Daoy (cell line): ENCODE measurements at places on chromosomes 1 and 21. TPM values are rescaled to one million over a fixed set of nuclear protein-coding genes. Genes with fewer than 3 reads are reported as not detected.

DNA sequence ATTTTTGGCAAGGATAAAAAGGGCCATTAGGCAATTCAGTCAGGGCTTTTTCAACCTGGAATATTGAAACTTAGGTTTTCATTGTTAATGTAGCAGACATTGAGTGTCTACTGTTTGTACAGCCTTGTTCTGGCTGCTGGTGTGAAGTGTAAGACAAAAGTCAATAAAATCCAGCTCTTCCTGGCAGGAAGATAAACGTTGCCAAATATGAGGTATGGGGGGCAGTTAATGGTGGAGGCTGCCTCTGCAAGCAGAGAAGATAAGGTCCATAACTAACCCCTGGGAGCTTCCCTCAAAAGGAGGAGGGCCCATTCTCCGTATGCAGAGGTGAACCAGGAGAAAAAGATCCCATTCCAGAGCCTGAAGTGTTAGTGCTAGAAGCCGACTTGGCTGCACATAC is 19.5 kb upstream of the SHE start:
- no peak for DNase-seq

- no peak for DNase-seq
Measured at GRCh38 chr21:42337276-42337675, 13.5 kb downstream of the TFF2 start.

DNA sequence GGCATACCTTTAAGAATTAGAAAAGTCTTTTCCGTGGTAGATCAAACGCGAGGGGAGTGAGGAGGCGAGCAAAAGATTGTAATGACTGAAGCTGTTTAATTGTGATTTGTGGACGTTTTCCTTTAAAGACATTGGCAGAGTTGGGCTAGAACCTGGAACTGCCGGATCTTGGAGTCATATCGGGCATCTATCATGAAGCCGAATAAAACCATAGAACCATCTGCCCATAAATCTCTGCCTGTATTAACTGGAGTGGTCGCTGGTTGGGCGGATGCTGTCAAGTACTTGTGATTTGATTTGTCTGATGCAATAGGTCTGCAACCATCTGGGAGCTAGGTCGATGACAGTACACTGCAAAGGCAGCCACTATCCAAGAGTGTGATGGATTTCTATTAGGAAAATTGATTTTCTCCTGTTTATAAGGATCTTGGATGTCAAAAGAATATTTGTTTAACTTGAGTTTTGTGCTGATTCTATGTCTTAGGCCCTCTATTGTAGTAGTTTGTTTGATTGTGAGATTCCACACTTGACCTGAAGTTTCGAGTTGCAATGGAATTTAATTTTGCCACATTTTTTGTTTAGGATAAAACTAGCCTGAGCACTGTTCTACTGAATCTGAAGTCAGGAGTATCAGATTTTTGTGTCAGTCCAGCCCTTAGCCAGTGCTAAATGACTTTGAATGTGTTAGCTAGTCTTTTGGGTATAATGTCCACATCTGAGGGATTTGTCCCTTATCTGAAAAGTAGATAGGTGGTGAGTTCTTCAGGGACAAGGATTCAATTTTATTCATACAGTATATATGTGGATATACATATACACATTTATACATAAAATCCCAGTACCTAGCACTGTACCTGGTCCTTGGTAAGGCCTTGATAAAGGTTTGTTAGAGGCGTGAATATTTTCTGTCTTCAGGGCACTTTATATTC is 1.2 kb downstream of the SARS1 start:
- peak; percentile 79 for DNase-seq

DNA sequence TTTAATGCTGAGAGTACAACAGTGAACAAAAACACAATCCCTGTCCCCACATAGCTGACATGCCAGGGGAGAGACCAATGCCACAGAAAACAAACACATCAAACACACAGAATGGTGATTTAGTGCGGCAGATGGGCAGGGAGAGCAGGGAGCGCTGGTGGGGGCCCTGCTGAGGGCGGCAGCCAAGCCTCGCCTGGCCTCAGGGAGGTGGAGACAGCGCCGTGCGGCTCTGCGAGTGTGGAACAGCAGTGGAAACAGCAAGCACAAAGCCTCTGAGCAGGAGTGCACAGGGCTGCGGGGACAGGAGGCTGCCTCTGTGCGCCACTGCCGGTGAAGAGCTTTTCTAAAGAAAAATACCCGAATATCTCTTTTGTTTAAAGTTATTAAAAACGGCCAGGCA is 17.0 kb downstream of the MCM3AP start:
- no peak for DNase-seq

GRCh38 chr1:170556917-170557316 is 25.0 kb downstream of the GORAB start:
- no peak for DNase-seq

DNA sequence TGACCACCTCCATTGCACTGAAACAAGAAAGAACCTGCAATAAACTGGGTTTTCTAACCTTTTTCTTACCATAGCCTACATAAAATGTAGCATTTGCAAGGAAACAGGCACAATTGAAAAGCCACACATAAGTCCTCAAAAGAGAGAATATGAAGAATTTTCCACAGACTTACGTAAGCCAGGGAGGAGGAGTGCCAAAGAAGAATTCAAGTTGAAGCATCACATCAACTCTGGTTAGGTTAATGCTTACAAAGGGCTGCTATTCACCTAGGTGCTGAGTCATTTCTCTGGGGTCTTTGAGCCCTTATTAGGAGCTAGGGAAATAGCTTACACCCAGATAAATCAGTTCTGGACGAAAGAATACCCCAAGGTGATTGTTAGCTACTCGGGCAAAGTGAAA is 9.6 kb downstream of the OSCP1 start:
- DNase-seq, result no peak

DNA sequence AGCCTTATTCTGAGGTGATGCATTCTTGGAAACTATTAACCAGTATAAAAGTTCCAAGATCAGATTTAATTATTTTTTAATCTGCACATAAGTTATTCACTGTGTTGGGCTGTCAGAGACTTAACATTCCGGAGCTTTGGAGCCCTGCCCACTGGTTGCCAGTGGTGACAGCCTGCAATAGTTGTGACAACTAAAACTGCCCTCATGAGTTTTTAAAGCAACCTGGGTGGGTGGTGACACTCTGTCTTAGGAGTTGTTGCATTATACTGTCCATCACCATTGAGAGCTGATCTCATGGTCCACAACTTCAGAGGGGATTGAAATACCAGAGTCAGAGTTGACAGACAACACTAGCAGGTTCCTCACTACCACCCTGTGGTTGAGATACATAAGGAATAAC is 653.9 kb upstream of the USP24 start:
- DNase-seq, result no peak

GRCh38 chr1:151574575-151575529 is 34.7 kb downstream of the TUFT1 start:
- DNase-seq, result peak; percentile 89

GRCh38 chr1:30255111-30255724 is 468.2 kb downstream of the MATN1 start:
- no peak for DNase-seq

- no peak for DNase-seq
Measured at GRCh38 chr1:167409183-167409582, 109.1 kb downstream of the CD247 start.

- DNase-seq, result peak; percentile 57
Measured at GRCh38 chr1:111204201-111204982, 3.9 kb upstream of the DENND2D start.

DNA sequence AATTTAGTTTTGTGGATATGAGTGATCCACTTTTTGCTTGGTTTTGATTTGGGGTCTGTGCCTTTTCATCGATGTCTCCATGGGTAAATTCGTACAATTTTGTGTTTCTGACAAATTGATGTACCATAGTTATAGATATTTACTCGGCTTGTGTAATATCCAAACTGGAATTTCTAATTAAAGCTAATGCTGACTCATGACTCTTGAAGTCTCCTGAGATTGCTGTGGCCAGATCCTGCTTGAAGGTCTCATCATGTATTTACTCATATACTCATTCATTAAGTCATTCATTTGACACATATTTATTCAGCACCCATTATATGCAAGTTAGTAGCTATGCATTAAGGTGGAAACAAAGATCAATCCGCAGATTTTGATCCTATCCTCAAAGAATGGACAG is 423.2 kb downstream of the RWDD3 start:
- DNase-seq, result no peak

DNA sequence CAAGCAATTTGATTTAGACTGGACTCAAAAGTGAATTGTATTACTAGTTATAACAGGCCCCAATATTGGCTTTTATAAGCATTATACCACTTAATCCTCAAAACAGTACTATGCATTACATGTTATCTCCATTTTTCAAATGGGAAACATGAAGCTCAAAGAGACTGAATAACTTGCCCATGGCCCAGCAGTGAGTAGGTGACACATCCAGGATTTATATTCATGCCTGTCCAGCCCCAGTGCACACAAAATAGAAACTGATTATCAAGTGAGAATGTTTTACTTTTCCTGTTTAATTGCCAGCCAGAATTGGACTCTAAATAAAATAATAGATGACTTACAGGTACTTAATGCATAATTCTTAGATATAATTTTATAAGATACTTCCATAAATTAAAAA is 82.9 kb downstream of the NIBAN1 start:
- no peak for DNase-seq

DNA sequence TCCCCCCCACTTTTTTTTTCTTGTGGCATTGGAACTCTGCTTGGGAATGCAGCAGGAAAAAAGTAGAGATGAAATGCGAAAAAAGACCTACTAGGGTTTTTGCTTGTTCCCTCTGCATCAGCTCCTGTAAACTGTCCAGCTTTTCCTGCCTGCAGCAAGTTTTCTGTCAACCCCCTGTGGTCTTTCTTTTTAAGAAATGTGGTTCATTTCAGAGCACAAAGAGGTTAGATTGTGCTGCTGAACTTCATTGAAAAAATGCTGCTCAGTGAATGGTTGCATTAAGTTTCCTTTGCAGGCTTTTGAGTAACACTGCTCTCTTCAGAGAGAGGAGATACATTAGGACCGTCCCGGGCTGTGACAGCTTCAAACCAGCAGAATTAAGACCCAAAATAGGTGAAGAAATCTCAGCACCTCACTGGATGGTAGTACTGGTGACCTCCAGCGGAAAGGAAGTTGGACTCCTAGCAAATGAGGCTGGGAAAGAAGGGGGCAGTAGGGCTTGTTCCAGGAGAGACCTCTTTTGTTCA is 80.7 kb downstream of the NDUFS5 start:
- peak; percentile 17 for DNase-seq

DNA sequence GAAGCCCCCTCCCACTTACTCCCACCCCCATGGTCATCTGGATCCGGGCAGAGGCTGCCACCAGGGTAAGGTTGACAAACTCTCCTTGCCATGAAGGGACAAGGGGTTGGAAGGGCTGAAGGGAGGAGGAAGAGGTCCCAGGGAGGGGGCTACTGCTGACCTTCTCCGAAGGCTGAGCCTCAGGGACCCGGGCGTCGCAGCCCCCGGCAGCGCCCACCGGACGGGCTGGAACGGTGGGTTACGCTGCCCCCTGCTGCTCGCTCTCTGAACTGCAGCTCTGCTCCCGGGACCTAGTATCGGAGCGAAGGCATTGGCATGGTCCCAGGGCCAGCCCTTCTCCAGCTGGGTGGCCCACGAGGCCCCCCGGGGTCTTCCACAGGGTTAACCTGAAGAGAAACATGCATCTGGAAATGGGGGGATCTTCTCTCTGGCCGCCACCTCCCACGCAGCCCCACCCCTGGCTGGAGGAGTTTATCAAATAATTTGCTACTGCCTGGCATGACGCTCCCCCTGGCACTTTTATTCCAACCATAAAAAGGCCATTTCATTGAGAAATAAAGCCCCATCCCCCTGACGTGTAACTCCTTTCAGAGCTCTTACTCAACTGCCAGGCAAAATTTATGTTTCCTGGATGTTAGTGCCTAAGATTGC is 70.4 kb upstream of the TARDBP start:
- peak; percentile 64 for DNase-seq

GRCh38 chr1:66182551-66183178 is 351.3 kb upstream of the SGIP1 start:
- DNase-seq, result peak; percentile 83

- no peak for DNase-seq
Measured at GRCh38 chr1:245671966-245672767, 517.4 kb downstream of the KIF26B start.

DNA sequence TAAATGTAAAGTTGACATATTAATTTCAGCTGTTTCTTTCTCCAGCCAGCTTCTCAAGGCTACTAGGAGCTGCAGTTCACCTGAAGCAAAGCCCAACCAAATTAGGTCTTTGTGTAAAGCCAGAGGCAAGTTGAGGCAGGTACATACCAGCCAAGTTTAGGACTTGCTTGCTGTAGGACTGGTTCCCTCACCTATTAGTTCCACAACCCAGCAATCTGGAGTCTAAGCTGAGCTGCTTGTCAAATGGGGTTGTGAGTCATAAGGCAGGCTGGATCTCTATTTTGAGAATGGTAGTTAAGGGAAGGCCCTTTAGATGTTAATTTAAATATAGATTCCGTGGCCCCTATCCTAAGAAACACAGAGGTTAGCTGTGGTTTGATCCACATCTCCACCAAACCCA is 7.6 kb upstream of the FLG2 start:
- DNase-seq, result no peak

BARHL2 gene
- not detected in 2 replicates for total RNA-seq

PTGFR gene
- 1.8 and 2.9 TPM in 2 replicates for total RNA-seq

OR10J1 gene
- total RNA-seq, result not detected in 2 replicates

HUNK gene
- 0.98 and 1.9 TPM in 2 replicates for total RNA-seq

NAV1 gene
- 39.2 and 51.8 TPM in 2 replicates for total RNA-seq

LCE1E gene
- total RNA-seq, result not detected in 2 replicates

AADACL4 gene
- not detected in 2 replicates for total RNA-seq

DIO1 gene
- total RNA-seq, result not detected in 2 replicates

S100A8 gene
- not detected in 2 replicates for total RNA-seq

AZIN2 gene
- total RNA-seq, result 2.4 and 8.9 TPM in 2 replicates

KNCN gene
- not detected in 2 replicates for total RNA-seq
